Fibroblast of skin of right quadriceps (primary cell): ENCODE measurements at places on chromosomes 6 and 20.

DNA sequence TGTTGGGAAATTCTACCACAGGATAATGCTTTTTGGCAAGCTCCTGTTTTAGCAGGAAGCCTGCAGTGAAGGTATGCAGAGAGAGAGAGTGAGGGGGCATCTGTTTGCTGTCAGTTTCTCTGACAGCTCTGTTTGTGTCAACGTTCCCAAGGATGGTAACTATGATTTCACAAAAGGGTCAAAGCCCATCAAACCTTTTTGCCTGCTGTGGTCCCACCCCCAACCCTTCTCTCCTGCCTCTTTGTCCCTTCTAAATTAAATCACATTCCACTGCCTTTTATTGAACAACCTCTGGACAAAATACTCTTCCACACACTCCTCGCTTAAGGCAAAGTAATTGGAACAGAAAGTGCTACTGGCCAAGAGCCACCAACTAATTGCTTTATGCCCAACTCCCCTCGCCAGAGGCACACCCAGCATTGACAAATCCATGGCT lies 128.3 kb downstream of the TSHZ2 start:
- peak; percentile 74 for DNase-seq

- DNase-seq, result no peak
These were observed 37.3 kb downstream of the PREX1 start for GRCh38 chr20:48790473-48791003.

GRCh38 chr20:36538026-36538722 lies 3.1 kb upstream of the MYL9 start:
- peak; percentile 47 for DNase-seq

DNA sequence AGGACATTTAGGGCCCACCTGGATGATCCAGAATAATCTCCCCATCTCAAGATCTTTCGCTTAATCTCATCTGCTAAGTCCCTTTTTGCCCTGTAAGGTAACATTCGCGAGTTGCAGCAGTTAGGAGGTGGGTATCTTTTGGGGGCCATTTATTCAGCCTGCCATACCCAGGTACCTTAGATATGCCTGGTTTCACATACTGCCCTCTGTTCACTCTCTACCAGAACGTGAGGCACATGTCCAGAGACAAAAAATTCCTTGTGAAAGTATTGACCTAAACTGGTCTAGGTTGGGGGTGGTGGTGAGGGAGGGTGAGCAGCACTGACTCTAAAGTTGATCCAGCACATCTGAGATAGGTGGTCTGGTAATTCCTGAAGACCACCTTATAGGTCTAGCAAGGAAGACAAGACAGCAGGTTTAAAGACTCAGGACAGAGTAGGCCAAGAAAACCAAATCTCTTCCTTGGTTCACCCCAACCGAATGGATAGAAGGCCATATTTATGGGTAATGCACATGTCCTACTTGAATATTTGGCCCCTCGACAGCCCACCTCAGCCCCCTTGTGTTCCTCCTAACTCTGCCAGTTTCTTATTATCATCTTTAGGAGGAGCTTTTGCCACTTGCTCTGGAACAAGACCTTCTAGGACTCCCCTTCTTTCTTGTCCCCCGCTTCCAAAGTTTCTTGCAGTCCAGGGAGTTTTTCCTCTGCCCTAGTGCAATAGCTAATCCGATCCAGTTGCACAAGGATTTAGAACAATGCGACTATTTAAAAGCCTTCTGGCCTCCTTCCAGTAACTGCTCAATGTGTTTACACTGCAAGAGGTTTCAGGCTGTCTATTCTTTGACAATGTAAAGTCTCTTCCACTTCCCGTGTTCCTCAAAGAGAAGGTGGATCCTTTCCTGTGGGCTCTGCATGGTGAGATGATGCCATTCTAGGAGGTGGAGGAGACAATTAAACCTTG lies 213.0 kb upstream of the LAMP5 start:
- DNase-seq, result peak; percentile 55

GRCh38 chr6:111592726-111593511 lies 12.8 kb downstream of the TRAF3IP2 start:
- peak; percentile 76 for DNase-seq

DNA sequence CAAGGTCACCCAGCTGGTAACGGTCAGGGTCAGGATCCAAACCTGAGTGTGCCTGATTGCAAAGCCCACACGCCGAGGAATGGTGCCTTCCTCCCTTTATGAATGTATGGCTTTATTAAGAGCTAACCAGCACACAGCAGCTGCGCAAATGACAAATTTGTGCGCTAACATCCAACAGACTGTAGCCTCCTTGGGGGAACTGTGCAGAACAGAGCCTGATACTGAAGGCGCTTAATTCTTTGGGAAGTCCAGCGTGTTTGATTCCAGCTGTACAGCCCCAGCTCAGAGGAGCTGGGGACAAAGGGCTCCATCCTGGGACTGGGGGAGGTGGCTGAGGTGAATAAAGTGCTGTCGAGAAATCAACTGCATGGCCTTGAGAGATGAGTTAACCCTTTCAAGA lies 75.7 kb upstream of the JARID2 start:
- DNase-seq, result no peak

GRCh38 chr6:11999246-11999645 lies 12.9 kb upstream of the HIVEP1 start:
- peak; percentile 63 for DNase-seq

GRCh38 chr6:81906041-81906440 lies 153.6 kb upstream of the TENT5A start:
- DNase-seq, result no peak

DNA sequence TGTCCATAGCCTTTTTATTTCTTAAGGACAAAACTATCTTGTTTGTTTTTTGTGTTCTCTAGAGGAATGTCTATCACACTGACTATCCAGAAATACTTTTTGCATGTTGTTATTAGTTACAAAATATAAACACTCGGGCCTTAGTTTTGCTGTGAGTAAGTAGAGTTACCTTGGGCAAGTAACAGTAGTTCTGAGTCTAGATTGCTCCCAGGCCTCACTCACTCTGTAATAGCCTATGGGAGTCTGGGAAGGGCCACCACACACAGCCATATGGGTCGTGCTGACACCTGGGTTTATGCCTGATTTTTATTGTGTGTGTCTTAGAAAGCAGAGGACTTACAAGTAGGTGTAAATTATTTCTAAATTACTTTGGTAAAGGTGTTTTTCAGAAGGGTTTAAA lies 185.8 kb downstream of the TMEM242 start:
- no peak for DNase-seq

DNA sequence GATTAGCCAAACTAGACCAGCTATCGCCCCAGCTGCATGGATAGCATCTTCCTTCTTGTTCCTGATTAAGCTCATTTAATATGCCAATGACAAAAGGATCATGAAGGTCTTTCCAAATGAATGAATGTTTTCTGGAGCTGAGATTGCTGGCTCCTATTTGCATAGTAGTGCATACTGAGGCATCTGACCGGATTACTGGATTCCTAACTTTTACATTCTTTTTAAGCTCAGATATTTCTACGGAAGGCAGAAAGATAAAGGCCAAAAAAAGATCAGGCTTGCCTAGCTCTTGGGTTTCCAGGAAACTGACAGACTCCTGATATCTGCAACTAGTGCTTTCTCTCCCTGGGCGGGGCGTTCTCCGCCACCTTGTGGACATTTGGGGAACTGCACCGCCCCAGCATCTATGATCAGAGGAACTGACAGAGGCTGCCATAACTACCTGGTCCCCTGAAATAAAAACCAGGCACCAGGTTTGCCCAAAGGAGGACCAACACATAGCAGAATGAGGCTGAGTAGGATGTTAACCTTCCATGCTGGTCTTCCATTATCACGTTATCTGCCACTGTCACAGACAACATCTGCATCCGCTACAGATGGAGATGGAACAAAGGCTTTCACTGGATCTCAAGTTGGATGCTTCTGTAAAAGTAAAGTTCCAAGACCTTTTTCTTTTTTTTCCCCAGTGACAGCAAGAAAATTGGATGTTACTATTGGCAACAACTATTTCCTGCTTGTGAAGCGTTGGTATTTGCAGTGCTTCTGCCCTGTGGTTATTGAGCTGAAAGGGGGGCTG lies 33.2 kb downstream of the NT5E start:
- peak; percentile 73 for DNase-seq

DNA sequence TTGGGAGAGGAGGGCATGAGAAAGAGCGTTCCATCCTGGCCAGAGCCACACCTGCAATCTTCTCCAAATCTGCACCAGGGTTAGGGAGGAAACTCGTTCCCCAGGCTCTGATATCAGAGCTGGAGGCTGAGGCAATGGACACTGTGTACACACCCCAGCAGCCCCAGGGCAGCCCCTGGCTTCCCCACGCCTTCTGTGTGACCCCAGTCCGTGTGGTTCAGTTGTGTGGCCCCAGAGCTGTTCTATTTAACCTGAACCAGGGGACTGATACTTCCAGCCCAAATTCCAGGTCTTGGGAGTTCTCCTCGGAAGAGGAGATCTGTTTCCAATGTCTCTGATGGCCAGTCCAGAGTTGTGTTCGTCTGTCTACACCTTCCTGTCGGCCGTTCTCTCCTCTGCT lies 242.6 kb upstream of the EXOC2 start:
- DNase-seq, result no peak

DNA sequence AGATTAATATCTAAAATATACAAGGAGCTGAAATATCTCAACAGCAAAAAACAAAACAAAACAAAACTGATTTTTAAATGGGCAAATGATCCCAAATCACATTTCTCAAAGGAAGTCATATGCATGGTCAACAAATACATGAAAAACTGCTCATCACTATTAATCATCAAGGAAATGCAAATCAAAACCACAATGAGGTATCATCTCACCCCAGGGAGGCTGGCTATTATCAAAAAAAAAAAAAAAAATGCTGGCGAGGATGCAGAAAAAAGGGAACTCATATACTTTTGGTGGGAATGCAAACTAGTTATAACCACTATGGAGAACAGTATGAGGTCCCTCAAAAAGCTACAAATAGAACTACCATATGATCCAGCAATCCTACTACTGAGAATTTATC lies 34.6 kb downstream of the REPS1 start:
- DNase-seq, result peak; percentile 72

- DNase-seq, result no peak
These were observed 66.5 kb downstream of the MYLK4 start for GRCh38 chr6:2684103-2684749.

GRCh38 chr6:31822036-31822821 lies 5.3 kb upstream of the HSPA1B start:
- DNase-seq, result peak; percentile 75

- DNase-seq, result no peak
These were observed 18.3 kb upstream of the ASF1A start for GRCh38 chr6:118875672-118876071.

DNA sequence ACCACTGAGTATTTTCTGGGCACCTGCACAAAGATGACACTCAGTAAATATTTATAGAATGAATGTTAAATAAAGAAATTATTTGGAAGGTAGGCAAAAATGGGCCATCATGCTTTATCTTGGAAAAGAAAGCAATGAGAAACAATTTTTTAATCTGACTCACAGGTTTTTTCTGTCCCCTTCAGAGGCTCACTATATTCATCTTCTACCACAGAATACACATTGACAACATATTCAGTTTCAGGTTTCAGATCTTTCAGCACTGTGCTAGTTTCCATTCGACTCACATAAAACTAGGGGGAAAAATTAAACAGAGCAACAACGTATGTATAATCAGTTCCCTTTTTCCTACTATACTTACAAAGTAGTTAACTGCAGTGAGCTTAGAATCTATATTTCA lies 58.3 kb downstream of the COL12A1 start:
- DNase-seq, result peak; percentile 71

DNA sequence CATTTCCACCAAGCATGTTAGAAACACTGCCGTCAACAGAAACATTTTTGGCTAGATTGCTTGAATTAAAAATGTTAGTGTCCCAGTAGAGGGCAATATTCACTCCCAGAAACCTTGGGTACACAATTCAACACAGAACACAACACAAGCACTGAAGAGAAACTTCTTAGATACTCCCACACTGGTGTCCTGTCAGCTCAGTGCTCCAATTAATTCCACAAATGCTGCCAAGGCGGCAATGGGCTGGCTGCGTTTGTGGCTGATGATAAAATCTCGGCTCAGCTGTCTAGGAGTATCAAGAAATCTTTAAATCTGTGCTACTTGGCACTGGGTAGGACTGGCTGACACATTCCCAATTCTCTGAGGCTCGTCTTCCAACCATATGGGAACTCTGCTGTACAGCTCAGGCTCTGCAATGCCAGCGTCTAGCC lies 39.3 kb downstream of the BEND3 start:
- DNase-seq, result peak; percentile 18

GRCh38 chr20:8527998-8528723 lies 396.1 kb downstream of the PLCB1 start:
- peak; percentile 87 for DNase-seq

DNA sequence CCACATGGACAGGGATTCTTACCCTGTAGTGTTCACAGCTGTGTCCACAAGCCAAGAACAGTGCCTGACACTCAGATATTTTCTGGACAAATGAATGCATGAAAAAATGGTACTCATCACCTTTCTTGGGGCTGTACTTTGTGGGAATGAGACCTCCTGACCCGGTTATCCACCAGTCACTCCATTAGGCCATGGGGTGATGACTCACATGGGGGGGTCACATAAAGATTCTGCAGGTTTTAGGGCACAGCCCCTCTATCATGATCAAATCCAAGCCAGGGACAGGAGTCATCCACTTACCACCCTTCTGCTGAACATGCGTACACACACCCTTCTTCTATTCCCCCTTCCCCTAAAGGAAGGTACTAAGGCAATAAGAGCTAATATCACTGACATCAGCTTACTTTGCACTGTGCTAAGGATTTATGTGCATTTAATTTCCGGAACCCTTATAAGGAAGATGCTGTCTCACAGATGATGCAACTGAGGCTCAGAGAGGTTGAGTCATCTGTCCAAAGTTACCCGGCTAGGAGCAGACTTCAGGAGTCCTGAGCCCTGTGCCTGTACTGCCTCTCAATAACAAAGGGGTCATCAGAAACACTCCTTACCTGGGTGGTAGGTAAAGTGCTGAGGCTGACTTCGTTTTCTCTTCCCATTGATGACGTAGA lies 107.8 kb downstream of the NFATC2 start:
- DNase-seq, result peak; percentile 89

DNA sequence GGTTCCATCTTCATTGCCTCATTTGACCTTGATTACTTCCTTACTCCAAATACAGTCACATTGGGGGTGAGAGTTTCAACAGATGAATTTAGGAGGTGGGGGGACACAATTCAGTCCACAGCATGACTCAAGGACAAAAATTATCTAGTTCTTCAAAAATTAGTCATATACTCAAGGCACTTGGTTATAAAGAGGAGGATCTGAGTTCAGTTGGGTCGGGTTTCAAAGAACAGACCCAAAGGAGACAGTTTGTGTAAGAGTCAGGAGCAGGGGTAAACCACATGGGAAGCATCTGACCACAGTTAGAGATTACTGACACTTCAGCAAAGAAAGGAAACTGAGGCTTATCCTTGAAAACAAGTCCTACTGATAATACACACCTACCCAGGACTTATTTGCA lies 138.0 kb downstream of the TBC1D7 start:
- DNase-seq, result peak; percentile 59
